ENCODE measurements at places on chromosomes 3 and 15. TPM values are rescaled to one million over a fixed set of nuclear protein-coding genes. Genes with fewer than 3 reads are reported as not detected.

CYP11A1 gene
- total RNA-seq, result 0.26 TPM

CCDC9B gene
- total RNA-seq, result 91.9 TPM

CIDEC gene
- not detected for total RNA-seq

SLC22A13 gene
- 1.2 TPM for total RNA-seq

SCAANT1 gene
- not detected for total RNA-seq

DPPA2 gene
- not detected for total RNA-seq

CAND2 gene
- 5.1 TPM for total RNA-seq

DRD3 gene
- not detected for total RNA-seq

TBL1XR1 gene
- total RNA-seq, result 297 TPM

CD80 gene
- total RNA-seq, result not detected

EXD1 gene
- total RNA-seq, result not detected

KNG1 gene
- total RNA-seq, result not detected

TPRG1 gene
- 0.52 TPM for total RNA-seq

SI gene
- not detected for total RNA-seq

SH2D7 gene
- total RNA-seq, result not detected

RASGRP1 gene
- 5.1 TPM for total RNA-seq

BNC1 gene
- total RNA-seq, result 0.91 TPM

CHRNA5 gene
- total RNA-seq, result 0.78 TPM

GRAMD1C gene
- total RNA-seq, result 4.2 TPM

PLXNA1 gene
- 97.4 TPM for total RNA-seq

MUC20 gene
- 0.20 TPM for total RNA-seq

AADACL2 gene
- not detected for total RNA-seq

PLAAT1 gene
- not detected for total RNA-seq

KCNMB2 gene
- not detected for total RNA-seq

PTX3 gene
- 1,136 TPM for total RNA-seq

INTS14 gene
- 25.7 TPM for total RNA-seq

CDHR4 gene
- total RNA-seq, result 0.07 TPM

WDR93 gene
- 0.07 TPM for total RNA-seq

Data from smooth muscle cell of the pulmonary artery (primary cell).